Stimulated activated CD8-positive, alpha-beta memory T cell treated with anti-CD3 and anti-CD28 coated beads, Interleukin-2, amount 100 ng/mL, for 1 hour (primary cell): ENCODE measurements at places on chromosomes 6 and 20.

DNA sequence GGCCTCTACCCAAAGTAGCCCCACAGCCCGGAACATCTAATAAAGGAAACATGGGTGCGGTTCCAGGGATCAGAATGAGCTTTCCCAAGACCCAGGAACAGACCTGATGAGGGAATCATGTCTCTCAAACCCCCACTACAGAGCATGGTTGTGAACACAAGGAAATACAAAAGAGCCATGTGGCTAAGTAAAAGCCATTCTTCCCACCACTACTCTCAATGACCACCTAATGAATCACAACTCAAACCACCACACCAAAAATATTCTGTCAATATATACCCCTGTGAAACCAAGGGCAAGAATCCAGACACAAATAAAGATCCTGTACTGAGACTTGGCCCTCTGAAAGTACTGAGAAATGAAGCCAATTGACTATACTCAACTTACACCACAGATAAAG is 20.9 kb upstream of the COL21A1 start:
- DNase-seq, result no peak

- no peak for DNase-seq
Observed at GRCh38 chr6:167742719-167743303, 83.9 kb upstream of the AFDN start.

DNA sequence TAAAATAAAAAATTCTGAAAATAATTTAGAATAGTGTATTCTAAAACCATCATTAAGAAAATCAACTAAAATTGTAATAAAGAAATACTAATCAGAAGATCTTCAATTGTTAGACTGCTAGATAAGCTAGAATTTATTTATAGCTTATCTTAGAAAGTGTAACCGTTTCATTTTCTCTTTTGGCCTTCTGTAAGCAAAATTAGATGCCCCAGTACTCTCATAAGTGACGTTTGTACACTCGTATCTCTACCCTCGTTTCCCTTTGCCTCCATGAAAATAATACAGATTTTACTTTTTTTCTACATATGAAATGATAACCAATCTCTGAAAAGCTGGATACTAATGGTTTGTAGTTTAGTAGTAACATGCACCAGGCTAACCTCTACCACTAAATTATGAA is 19.8 kb downstream of the DSE start:
- no peak for DNase-seq

- no peak for DNase-seq
Observed at GRCh38 chr6:109790131-109790530, 99.0 kb downstream of the FIG4 start.

- DNase-seq, result no peak
Observed at GRCh38 chr6:161308075-161308655, 34.3 kb upstream of the AGPAT4 start.

DNA sequence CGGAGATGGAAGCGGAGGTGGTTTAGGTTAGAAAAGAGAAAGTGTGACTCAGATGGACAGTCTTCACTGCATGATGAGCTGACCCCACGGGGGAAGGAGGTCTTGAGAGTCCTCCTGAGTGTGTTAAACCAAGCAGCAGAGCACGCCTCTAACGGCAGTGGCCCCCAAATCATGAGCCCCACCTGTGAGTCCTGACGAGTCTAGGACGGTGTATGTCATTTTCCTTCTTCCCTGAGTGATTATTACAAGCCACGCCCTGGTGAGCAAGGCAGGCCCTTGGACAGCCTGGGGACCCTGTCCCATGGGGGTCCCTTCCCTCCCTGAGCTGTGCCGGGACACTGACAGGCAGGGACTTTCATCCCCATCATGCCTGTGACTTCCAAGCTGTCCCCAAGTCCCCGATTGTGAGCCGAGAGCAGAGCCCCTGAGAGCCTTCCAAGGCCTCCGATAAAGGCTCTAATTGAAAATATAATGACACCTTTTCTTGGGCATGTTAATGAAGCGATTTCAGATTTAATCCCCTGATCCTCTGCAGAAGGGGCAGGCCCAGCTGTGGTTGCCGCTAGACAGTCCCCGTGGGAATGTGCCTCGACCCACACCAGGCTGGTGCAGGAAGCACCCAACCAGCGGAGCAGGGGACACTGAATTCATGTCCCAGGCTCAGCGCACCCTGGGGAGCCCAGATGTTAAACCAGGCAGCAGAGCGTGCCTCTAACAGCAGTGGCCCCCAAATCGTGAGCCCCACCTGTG is 320.1 kb downstream of the TAF4 start:
- no peak for DNase-seq

DNA sequence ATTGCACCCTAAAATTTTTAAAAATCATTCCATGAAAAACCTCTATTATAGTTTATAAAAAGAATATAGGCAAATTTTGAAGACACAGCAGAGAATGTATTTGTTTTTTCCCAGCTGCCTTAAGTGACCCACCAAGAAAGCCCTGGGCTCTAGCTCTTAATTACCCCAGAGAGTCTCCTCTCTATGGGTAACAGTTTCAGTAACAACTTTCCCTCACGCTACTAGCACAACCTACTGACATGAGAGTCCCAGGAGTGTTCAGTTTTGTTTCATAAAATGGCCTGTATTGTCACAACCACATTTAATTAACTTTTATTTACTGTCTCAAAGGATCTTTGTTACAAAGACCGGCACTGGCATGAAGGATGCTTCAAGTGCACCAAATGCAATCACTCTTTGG is 41.5 kb downstream of the FHL5 start:
- DNase-seq, result no peak

DNA sequence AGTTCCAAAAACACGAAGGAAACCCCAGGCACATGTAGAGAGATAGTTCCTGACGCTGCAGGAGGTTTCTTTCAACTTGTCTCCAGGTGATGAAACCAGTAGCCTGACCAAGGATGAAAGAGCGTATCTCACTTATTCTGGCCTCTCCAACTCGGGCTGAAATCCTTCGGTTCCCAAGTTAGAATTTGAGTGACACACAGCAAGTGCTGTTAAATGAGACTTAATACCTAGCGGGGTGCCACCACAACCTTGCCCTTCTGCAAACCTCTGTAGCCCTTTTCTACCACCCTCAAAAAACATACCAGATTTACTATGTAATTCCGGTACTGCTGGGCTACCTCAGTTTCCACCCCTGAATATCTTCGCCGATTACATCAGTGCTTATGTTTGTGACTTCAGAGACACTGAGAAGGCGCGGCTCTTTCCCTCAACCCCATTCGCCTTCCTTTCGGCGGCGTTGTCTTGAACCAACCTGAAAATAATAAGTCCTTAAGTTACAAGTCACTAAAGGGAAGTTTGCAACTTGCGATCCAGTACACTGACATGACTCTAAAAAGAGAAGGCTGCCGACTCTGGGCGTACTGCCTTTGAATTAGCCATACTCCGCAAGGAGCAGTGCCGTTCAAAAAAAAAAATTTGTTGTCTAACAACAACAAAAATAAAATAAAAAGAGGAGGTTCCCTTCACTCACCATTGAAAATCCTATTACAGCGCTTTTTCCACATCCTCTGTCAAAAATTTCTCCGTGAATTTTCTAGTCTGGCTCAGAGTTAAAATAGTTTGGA is 194.9 kb upstream of the ZNF184 start:
- DNase-seq, result no peak

- DNase-seq, result no peak
Observed at GRCh38 chr6:160457823-160458222, 109.6 kb downstream of the SLC22A3 start.

DNA sequence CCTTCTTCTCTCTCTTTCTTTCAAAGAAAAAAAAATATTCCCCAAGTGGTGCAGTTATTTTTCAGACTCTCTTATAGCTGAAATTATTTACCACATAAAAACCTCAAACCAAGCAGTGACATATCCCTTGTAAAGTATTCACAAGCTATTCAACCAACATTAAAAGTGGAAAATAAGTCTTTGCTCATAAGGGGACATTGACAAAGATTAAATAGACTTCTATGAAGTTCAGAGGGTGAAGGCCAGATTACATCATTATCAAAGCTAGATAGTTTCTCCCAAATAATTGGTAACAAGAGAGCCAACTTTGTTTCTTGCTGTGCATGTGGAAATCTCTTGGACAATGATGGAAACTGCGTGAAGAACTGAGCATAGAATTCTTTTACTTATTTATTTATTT is 379.8 kb upstream of the RSPO3 start:
- no peak for DNase-seq

GRCh38 chr6:97175806-97176205 is 107.2 kb downstream of the MMS22L start:
- DNase-seq, result no peak

GRCh38 chr6:15441215-15441868 is 195.5 kb downstream of the JARID2 start:
- DNase-seq, result no peak

GRCh38 chr6:85714893-85715530 is 72.3 kb upstream of the SYNCRIP start:
- no peak for DNase-seq

DNA sequence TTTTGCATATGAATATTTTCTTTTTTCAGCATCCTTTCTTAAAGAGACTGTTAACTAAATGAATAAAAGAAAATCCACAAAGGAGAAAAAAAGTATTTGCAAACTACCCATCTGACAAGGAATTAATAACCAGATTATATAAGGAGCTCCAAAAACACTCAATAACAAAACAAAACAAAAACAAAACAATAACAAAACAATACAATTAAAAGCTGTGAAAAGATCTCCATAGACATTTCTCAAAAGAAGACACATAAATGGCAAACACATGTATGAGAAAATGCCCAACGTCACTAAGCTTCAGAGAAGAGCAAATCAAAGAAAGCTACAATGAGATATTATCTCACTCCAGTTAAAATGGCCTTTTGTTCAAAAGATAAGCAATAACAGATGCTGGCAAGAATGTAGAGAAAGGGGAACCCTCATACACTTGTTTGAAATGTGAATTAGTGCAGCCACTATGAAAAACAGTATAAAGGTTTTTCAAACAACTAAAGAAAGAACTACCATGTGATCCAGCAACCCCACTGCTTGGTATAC is 1310.0 kb upstream of the EYS start:
- DNase-seq, result no peak

DNA sequence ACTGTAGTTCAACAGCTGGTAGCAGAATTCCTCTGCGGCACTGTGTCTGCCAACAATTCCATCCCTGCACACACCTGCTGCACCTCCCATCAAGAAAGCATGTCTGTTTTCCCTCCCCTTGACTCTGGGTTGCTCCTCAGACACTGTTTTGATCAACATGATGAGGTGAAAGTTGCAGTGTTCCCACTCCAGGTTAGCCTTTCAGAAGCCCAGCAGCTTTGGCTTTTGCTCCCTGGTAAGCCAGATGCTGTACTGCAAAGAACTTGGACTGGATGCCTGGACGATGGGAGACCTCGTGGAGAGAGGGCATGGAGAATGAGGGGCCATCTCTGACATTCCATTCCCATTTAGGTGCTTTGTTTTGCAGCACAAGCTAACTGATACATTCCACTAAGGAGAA is 79.1 kb upstream of the MAFB start:
- DNase-seq, result no peak

DNA sequence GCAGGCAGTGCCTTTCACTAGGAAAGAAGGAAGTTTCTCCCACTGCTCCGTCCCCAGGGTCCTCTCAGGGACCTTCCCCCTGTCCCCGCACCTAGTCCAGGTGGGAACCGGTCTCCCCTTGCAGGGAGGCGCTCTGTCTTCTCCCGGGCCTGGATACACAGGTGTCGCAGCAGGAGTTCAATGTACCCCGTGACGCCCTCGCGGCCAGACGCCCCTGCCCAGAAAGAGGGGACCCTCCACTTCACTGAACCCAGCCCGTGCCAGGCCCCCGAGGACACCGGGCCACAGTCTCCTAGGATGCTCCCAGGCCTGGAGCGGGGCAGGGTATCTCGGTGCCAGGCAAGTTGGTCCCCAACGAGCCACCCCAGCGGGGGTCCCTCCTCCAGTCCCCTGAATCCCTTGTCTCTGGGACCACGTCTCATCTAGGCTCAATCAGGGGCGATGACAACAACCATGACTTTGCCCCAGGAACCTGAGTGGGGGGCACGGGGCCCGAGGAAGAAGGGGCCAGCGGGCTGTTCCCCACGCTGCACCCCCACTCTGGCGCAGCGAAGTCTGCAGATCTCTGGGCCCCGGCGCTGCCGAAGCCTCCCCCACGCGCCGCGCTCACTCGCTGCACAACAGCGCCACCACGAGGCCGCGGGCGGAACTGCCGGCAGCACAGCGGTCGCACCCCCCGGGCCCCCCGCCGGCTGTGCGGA is 103.0 kb downstream of the EDN3 start:
- DNase-seq, result peak; percentile 62

DNA sequence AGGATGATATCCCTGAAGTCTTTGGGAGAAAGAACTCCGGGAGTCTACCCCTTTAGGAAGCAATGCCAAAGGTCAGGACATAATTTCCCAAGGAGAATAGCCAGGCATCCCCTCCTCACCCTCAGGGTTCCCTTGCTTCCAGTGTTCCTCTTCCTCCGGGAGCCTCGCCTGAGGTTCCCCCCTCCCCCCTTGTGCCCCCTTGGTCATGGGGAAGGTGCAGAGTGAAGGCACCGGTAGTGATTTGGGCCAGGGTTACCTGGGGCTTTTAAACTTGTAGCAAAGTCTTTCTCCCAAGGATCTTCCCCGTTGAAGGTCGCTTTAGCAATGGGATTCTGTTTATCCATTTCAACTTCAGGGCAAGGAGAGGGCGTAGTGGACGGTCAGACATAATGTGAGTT is 1.2 kb downstream of the ISM1 start:
- no peak for DNase-seq

DNA sequence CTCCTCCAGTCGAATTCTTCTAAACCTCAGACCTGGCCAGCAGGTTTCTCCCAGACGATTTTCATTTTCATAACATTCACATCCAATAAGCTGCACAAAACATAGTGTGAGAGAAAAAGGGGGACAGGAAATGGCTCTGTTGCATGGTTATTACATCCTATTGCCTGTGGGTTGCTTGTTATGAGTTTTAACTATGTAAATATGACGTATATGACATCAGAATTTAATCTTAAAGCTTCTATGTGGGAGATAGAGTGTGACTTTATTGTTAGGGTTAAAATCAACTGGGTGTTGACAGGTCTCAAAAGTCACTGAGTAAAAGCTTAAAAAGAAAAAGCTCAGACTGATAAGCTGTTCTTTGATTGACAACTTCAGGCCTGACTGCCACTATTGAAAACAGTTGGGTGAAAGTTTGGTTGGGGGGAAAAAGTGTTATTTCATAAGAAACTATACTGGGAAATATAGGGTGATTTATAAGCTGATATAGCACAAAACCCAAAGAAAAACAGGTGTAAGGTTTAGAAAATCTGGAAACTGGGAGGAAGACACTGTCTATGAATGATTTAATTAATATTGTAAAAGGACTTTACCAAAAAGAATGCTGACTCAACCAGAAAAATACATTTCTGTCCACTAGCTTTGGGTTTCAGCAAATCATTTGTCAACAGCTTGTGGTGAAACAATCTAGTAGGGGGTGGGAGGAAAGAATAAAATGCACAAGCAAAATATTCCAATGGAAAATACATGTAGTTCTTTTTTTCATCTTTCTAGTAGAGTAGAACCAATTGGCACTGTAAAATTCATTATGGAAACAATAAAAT is 134.1 kb upstream of the CEP162 start:
- DNase-seq, result no peak

GRCh38 chr6:44012078-44012493 is 115.2 kb downstream of the MRPL14 start:
- DNase-seq, result no peak

DNA sequence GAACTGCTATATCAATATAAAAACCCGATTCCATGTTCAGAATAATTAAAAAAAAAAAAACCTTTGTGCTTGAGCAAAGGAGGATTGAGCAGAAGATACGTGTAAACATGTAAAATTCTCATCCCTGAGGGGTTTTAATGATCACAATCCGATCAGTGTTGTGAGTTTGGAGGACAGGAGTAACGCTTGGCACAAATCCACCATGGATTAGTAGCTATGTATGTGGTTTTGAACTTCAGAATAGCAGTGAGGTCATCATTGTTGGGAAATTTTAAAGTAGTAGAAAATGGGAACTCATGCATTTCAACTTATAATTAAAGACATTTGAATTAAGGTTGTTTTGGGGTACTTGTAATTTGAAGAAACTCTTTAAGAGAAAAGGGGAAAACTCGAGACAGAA is 203.2 kb downstream of the RPS12 start:
- DNase-seq, result no peak
